Coronary artery (tissue), 2 donors: ENCODE measurements at places on chromosomes 16 and 17.

- no peak for DNase-seq
Observed at GRCh38 chr16:87271256-87271655, 45.9 kb downstream of the C16orf95 start.

DNA sequence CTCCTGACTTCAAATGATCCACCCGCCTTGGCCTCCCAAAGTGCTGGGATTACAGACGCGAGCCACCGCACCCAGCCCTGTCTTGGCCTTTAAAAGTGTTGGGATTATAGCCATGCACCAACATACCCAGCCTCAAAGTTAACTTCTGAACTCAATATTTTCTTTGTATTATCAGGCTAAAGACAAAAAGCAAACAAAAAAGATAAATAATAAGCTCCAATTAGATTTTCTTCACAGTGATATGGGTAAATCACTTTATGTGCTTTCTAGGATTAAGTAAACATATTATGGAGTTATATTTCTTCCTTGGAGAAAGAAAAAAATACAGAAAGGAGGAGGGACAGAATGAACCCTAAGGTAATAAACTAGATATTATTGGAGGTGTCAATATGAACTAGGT, 74.3 kb downstream of the FBXL20 start:
- no peak for DNase-seq

DNA sequence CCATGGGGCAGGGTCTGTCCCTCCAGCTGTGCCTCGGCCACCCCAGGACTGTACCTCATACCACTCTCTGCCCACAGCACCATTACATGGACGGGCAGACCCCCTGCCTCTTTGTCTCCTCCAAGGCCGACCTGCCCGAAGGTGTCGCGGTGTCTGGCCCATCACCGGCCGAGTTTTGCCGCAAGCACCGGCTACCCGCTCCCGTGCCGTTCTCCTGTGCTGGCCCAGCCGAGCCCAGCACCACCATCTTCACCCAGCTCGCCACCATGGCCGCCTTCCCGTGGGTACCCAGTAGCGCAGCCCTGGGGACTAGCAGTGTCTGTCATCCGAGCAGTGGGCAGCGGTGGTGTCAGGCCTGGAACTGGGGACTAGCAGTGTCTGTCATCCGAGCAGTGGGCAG, 2.6 kb upstream of the RHBDL1 start:
- DNase-seq = no peak

DNA sequence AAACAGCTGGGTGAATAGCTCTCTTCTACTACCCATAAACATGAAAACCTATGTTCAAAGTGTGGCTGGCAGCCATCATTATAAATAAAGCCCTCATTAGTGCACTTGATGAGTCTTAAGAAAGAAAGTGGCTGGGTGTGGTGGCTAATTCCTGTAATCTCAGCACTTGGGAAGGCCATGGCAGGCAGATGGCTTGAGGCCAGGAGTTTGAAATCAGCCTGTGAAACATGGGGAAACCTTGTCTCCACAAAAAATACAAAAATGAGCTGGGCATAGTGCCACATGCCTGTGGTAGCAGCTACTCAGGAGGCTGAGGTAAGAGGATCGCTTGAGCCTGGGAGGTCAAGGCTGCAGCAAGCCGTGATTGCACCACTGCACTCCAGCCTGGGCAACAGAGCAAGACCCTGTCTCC, 28.3 kb upstream of the APPBP2 start:
- no peak for DNase-seq

DNA sequence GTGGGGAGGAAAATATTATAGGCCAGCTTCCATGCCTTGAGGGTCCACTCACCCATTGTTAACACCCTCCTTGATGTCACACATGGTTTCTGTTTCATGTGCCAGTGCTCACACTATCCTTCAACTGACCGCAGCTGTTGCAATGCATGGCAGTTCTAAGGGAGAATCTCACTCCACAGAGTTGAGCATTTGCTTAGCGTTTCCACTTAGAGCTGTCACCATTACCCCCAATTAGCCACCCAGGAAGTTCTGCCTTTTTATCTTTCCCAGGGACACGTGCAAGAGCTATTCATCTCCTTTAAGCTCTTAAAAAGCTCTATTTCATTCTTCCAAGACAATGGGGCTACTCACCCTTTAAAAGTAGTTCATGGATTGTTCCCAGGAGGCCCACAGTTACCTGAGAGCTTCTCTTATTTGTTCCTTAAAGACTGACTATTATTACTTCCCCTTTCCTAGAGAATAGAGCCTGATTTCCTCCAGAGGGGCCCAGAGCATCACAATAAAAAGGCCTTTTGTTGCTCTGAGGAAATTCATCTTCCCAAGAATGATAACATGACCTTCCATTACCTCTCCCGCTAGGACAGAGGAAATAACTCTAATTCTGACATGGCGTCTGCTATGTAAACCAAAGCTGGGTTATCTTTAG, 126.8 kb downstream of the CACNG3 start:
- no peak for DNase-seq

GRCh38 chr17:75418531-75418930, 13.1 kb upstream of the GRB2 start:
- no peak for DNase-seq

- DNase-seq = no peak
Observed at GRCh38 chr17:57514614-57515013, 230.5 kb downstream of the CCDC182 start.

DNA sequence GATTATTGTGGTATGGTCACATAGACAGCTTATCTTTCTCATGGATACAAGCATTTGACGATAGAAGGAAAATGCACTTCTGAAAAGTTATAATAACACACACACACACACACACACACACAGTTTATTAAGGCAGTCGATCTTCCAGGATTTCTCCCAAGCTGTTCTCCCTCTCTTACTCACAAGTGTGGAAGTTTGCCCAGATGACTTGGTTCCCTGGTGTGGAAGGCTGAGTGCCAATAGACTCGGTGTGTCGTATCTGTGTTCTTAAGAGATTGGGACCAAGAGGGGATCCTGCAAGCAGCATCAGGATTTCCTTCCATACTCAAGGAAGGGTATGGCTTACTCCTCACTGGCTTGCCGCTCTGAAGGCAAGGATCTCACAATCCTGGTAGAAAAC, 279.6 kb downstream of the HS3ST3B1 start:
- DNase-seq = no peak

DNA sequence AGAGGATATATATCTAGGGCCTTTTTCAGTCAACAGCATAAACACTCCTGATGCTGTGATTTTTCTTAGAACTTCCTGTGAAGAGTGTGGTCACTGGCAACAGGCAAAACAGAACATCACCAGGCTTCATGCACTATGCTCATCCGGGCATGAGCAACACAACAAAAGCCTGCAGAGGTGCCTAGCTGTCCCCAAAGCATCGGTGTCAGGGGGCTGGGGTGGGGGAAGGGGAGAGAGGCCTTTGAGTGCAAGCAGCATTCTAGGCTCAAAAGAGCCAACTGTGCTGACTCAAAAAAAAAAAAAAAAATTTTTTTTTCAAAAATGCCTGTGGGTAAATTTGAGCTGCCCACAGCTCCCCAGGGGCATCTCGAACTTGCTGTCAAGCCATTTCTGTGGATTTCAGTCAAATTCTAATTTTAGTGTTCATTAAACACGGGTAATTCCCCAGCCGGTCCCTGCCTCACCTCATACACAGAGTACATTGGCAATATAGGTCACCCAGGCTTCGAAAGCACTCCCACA, 194.6 kb upstream of the DYNLRB2 start:
- DNase-seq = peak; percentile 70

- peak; percentile 47 for DNase-seq
Observed at GRCh38 chr17:79769570-79770506, 8.1 kb upstream of the CBX2 start.

GRCh38 chr16:47486856-47487255, 25.7 kb downstream of the PHKB start:
- DNase-seq = no peak

GRCh38 chr17:34760931-34761495, 181.6 kb downstream of the TMEM132E start:
- DNase-seq = no peak

DNA sequence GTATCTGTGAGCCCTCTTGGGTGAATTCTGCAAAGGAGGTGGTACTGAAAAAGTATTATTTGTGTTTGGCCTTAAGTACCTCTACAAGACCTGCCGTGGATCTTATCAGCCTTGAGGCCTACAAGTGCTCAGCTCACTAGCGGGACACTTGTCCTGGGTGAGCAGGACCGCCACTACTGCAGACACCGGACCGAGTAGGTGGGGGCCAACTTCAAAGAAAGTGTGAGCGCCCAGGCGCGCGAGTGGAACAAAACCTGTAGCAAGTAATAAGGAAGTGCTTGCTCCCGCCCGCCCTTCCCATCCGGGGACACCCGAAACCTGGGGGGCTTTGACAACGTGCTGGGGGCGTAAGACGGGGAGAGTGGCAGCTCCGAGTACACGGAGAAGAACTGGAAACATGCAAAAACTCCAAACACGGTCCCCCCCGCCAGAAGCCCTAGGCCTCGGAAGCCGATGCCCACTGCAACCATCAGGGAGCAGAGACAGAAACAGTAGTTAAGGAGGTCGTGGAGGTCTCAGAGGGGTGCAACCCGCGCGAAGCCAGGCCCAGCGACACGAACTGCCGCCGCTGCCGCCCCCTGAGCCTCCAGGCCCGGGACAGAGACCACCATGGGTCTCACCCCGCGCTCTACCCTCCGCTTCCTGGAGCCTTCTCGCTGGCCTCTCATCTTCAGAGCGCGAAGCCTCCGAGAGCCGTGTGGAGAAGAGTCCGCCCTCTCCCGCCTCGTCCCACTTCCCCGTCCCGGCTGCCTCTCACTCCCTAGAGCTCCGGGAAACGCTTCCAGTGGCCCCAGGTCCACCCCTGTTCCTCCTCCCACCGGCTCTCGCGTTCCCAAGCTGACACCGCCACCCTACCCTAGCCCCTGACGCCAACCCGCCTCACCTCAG, 537 bp downstream of the CNOT1 start:
- DNase-seq = peak; percentile 80

DNA sequence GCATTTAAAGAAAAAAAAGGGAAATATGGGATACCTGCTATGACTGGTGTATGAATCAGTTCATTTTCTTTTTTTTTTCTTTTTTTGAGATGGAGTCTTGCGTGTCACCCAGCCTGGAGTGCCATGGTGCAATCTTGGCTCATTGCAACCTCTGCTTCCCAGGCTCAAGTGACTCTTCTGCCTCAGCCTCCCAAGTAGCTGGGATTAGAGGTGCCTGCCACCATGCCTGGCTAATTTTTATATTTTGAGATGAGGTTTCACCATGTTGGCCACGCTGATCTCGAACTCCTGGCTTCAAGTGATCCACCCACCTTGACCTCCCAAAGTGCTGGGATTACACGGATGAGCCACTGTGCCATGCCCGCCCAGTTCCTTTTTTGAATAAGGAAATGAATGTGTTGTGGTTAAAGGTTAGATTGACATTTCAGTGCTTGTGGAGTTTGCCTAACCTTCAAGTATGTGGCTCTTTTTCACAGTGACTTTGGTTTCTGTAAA, 7.7 kb downstream of the HAPSTR1 start:
- no peak for DNase-seq

DNA sequence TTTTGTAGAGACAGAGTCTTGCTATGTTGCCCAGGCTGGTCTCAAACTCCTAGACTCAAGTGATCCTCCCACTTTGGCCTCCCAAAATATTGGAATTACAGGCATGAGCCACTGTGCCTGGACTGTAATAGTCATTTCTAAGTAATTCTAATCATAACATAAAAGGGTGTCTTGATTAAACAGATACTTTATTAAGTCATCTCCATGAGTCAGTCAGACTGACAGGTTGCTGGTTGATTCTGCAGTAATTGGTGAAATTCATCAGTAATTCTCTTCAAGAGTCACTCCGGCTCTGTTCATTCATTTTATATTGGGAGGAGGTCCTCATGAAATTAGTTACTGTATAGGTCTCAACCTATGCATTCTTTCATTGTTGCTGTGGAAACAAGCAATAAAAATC, 85.6 kb downstream of the SPECC1 start:
- DNase-seq = no peak

GRCh38 chr16:4378999-4379690, 7.5 kb downstream of the VASN start:
- no peak for DNase-seq

DNA sequence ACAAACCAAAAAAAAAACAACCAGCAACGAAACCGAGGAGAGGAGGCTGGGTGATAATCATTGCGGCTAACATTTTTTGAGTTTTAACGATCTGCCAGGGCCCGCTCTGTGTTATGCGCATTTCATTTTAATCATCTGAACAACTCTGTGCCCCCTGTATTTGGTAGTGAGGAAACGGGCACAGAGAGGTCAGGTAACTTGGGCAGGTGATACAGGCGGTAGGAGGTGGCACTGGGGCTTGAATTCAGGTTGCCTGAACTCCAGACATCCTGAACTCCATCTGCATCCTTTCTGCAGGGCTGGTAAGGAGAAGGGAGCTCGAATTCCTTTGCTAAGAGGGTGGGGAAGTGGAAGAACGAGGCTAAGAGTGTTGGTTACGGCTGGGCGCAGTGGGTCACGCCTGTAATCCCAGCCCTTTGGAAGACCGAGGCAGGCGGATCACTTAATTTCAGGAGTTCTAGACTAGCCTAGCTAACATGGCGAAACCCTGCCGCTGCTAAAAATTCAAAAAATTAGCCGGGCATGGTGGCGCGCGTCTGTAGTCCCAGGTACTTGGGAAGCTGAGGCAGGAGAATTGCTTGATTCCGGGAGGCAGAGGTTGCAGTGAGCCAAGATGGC, 1.1 kb downstream of the CLUAP1 start:
- no peak for DNase-seq

- peak; percentile 86 for DNase-seq
Observed at GRCh38 chr16:1089439-1089821, 6.6 kb downstream of the C1QTNF8 start.

GRCh38 chr17:34067011-34067410, 188.1 kb upstream of the CCL2 start:
- no peak for DNase-seq

DNA sequence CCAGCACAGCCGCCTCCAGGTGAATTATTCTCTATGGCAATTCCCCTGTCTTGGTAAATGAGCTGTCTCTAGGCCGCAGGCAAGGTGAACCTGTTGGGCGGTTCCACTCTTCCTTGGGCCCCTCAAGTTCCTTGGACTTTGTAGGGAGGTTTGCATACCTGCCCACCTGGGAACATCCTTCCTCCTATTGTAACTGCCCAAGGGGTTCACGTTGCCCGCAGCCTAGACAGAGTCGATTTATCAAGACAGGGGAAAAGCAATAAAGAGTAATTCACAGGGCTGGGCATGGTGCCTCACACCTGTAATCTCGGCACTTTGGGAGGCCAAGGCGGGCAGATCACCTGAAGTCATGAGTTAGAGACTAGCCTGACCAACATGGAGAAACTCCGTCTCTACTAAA, 122.5 kb downstream of the KCNJ18 start:
- peak; percentile 57 for DNase-seq

- DNase-seq = no peak
Observed at GRCh38 chr16:10751291-10751697, 7.7 kb downstream of the NUBP1 start.

DNA sequence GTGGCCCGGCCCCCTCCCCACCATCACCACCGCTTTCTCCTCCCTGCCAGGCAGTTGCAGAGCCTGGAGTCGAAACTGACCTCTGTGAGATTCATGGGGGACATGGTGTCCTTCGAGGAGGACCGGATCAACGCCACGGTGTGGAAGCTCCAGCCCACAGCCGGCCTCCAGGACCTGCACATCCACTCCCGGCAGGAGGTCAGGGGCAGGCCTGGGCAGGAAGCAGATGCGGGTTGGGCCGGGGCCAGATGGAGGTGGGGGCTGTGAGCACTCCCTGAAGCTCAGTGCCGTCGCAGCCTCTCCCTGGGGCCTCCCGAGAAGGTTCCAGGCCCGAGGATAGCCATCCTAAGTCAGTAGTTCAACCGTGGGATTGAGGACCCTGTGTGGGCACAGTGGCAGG, 14.2 kb upstream of the ADGRG3 start:
- DNase-seq = no peak
